ENCODE measurements at places on chromosomes 12 and 14. TPM values are rescaled to one million over a fixed set of nuclear protein-coding genes. Genes with fewer than 3 reads are reported as not detected.

NGB gene
- not detected for total RNA-seq

HOXC11 gene
- total RNA-seq = 2.9 TPM

RPS6KL1 gene
- 2.2 TPM for total RNA-seq

GPX2 gene
- total RNA-seq = not detected

RERG gene
- 0.64 TPM for total RNA-seq

ACRBP gene
- total RNA-seq = 0.64 TPM

COX6A1 gene
- 215 TPM for total RNA-seq

CRIP2 gene
- 8.6 TPM for total RNA-seq

GPR132 gene
- total RNA-seq = under 0.01 TPM

CLEC4C gene
- total RNA-seq = not detected

CLEC6A gene
- not detected for total RNA-seq

HNRNPA1 gene
- total RNA-seq = 242 TPM

SYNDIG1L gene
- not detected for total RNA-seq

RPAP3 gene
- 26.3 TPM for total RNA-seq

SRP54 gene
- total RNA-seq = 85.4 TPM

KRT6C gene
- total RNA-seq = not detected

AVPR1A gene
- not detected for total RNA-seq

CSAD gene
- 5.5 TPM for total RNA-seq

TAS2R9 gene
- not detected for total RNA-seq

PITPNM2 gene
- 4.2 TPM for total RNA-seq

OGFOD2 gene
- 11.9 TPM for total RNA-seq

SLC6A13 gene
- total RNA-seq = not detected

NINJ2 gene
- 0.32 TPM for total RNA-seq

RND1 gene
- total RNA-seq = not detected

EFCAB11 gene
- total RNA-seq = 5.2 TPM

BIN2 gene
- total RNA-seq = not detected

KLHL33 gene
- total RNA-seq = 0.43 TPM

LALBA gene
- total RNA-seq = not detected

MGAT4C gene
- total RNA-seq = not detected

SERPINA3 gene
- total RNA-seq = not detected

MMP19 gene
- 9.7 TPM for total RNA-seq

CCDC197 gene
- total RNA-seq = not detected

MLF2 gene
- 160 TPM for total RNA-seq

PSMD9 gene
- 35.1 TPM for total RNA-seq

TAS2R42 gene
- not detected for total RNA-seq

CIROP gene
- not detected for total RNA-seq

RPGRIP1 gene
- not detected for total RNA-seq

WDR20 gene
- total RNA-seq = 15.1 TPM

CD163 gene
- total RNA-seq = not detected

DNAI7 gene
- not detected for total RNA-seq

KRT82 gene
- not detected for total RNA-seq

IL22 gene
- total RNA-seq = not detected

GPRC5A gene
- 25.8 TPM for total RNA-seq

ZFHX2 gene
- under 0.01 TPM for total RNA-seq

SLC16A7 gene
- total RNA-seq = 31.2 TPM

PLEK2 gene
- total RNA-seq = 4.5 TPM

C12orf56 gene
- 0.86 TPM for total RNA-seq

KLRD1 gene
- total RNA-seq = under 0.01 TPM

APOLD1 gene
- 14.7 TPM for total RNA-seq

GARIN6 gene
- not detected for total RNA-seq

SPX gene
- total RNA-seq = under 0.01 TPM

FGF23 gene
- total RNA-seq = not detected

LRP1-AS gene
- total RNA-seq = not detected

BHLHE41 gene
- total RNA-seq = 6.8 TPM

All from fibroblast of villous mesenchyme (primary cell).